NCI-H2029 treated with DMSO at 0.1 percent for 48 hours (cell line): ENCODE measurements at places on chromosomes 4 and X.

DNA sequence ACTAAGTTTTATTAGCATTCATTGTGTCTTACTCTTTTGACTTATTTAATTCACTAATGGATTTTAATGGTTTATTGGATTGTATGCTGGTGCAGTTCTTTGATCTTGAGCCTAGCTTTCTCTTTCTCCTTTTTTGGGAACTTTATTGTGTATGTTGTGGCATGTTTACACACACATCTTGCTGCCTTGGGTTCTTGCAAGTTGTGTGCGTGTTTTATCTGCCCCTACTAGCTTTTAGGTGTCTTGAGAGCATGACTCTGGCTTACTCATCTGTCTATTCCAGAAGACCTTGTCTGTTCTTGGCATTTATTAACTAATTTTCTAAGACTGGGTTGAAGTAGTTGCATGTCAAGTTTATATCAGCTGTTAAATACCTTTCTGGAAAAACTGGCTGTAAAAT lies 2.7 kb downstream of the TMEM165 start:
- DNase-seq = no peak

- no peak for DNase-seq
Observed at GRCh38 chrX:69133921-69134542, 31.2 kb downstream of the PJA1 start.

GRCh38 chr4:57220734-57221133 lies 110.5 kb upstream of the IGFBP7 start:
- no peak for DNase-seq

DNA sequence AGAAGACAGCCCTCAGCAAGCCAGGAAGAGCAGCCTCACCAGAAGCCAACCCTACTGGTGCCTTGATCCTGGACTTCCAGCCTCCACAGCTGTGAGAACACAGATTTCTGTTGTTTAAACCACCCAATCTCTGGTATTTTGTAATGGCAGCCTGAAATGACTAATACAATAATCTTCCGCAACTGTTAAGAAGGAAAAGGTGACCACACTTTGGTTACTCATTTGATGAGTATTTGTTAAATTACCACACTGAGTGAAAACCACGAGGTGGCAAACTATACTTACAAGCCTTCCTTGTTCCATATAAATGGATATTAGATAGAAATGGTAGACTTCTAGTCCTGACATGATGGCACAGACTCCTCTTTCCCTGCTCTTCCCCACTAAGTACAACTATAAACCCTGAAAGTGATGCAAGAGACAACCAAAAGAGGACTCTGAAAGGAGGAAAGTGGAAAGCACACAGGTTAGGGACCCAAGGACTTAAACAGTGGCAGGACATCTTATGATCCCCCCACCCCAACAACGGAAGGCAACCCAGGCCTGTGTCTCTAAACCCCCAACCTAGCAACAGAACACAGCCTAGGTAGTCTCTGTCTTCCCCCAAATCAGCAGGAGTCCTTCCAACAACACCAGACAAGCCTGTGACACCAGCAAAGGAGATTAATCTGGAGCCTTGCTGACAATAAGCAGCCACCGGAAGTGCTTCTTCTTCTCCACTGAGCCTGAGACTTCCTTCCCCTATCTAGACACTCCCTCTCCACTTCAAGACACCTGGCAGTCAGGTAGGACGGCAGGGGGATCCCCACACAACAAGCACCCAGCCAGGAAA lies 12.3 kb downstream of the ZNF182 start:
- DNase-seq = no peak

DNA sequence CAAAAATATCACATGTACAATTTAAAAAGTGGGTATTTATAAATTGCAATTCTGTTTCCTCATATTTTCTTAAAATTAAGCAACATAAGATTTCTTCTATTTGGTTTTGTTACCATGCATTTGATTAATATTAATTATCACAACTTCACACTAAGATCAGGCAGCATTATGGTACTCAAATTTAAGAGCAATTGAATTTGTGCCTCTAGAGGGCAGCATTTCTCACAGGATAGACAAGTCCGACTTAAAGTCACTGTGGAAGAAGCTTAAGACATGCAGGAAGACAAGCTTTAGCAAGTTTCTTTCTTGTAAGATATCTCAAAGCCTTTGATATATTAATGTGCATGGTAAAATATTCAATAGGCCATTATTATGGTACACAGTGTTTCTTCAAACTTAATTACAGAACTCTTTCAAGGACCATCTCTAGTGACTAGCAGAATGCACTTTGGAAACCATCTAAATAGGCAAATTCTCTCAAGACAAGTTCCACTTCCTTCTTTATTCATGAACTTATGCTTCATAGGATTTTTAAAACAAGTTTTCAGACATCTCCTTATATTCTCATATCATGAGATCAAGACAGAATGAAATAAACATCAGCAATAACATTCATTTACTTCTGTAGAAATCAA lies 35.0 kb downstream of the FBXW7 start:
- peak; percentile 43 for DNase-seq

GRCh38 chrX:70479247-70479921 lies 34.7 kb downstream of the DLG3 start:
- no peak for DNase-seq

DNA sequence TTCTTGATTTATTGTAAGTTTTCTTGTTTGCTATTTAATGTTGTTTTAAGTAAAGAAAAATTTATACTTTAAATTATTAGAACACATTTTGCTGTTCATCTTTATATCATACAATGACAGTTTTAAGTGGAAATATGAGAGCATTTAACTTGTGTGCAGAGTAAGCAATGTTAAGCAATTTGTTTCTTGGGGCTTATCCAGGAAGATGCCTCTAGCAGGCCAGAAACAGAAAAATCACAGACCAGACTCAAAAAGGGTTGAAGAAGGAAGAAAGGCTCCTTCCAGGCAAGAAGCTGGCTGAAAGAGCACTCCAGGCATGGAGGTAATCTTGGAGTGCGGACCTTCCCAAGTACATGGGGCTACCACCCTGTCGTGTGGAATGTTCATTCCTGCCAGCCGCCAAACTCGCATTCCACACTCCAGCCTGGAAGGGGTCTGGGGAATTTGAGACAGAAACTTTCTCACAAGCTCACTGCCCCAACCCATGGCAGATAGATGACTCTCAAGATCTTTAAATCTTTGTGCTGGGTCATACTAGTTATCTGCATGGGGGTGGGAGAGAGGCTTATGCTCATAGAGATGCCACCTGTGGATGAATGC lies 1521.3 kb upstream of the AGA start:
- no peak for DNase-seq

DNA sequence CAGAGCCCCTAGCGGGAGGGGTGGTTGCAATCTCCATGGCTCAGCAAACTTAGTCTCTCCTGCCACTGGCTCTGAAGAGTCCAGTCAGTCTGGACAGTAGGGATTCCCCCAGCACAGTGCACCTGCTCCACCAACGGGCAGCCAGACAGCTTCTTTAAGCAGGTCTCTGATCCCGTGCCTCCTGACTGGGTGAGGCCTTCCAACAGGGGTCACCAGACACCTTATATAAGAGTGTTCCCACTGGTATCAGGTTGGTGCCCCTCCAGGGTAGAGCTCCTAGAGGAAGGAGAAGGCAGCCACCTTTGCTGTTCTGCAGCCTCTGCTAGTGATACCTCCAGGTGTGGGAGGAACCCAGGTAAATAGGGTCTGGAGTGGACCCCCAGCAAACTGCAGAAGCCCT lies 1393.4 kb downstream of the STIM2 start:
- DNase-seq = no peak

DNA sequence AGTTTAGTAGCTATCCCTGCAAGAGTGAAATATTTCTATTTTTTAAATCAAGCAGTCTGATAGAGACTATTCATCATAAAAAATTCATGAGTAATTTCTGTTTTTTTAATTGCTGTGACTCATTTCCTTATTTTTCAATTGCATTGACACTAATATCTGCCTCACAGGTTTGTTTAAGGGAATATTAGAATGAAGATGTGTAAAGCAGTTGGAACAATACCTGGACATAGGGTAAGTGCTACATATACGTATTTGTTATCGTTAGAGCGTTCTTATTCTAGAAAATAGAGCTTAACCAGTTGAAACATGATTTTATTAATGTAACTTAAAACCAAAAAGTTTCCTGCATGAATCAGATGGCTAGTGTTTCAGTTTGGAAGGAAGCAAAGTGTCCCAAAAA lies 2211.3 kb downstream of the PCDH7 start:
- no peak for DNase-seq

DNA sequence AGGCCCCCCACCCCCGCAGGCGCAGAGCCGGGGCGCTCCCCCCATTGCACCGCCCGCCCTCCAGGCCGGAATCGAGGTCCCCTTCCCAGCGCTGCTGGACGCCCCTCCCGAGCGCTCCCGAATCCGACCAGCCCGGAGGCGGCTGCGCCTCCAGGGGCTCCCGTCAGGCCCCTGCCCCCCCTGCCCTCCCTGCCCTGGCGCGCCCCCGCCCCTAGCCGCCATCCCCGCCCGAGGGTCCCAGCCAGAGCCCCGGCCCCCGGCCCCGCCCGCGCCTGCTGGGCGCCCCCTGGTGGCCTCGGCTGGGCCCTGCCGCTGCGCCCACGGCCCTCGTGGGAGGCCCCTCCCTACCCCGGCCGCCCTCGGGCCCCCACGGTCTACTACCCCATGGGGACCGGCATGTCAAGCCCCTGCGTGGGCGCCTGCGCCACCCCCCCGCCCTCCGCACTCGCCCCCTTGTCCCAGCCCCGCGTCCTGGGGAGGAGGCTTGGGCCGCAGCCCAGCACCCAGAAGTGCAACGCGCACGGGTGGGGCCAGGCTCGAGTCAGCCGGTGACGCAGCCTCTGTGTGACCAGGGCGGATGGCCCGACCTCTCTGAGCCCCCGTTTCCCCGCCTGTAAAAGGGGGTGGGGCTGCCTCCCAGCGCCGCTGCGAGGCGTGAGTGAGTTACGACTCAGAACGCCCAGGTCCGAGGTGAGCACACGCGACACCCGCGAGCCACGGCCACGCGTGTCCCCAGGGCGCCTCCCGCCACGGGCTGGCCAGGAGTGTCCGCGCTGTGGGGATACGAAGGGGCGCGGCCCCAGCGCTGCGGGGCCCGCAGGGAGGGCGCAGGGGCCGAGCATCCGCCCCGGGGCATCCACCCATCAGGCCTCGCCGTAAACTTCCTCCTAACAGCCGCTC lies 104.9 kb downstream of the FAM53A start:
- no peak for DNase-seq

- no peak for DNase-seq
Observed at GRCh38 chrX:153853180-153853901, 23.0 kb upstream of the PDZD4 start.
